ENCODE measurements at places on chromosomes 5 and 9.

- no peak for DNase-seq
Measured at GRCh38 chr5:143161885-143162540, 241.5 kb downstream of the NR3C1 start.

GRCh38 chr5:10317825-10318682, 10.4 kb upstream of the CMBL start:
- DNase-seq: no peak

GRCh38 chr5:131214609-131215227, 44.0 kb downstream of the LYRM7 start:
- no peak for DNase-seq

GRCh38 chr5:88188458-88189132, 80.0 kb downstream of the TMEM161B start:
- DNase-seq: no peak

DNA sequence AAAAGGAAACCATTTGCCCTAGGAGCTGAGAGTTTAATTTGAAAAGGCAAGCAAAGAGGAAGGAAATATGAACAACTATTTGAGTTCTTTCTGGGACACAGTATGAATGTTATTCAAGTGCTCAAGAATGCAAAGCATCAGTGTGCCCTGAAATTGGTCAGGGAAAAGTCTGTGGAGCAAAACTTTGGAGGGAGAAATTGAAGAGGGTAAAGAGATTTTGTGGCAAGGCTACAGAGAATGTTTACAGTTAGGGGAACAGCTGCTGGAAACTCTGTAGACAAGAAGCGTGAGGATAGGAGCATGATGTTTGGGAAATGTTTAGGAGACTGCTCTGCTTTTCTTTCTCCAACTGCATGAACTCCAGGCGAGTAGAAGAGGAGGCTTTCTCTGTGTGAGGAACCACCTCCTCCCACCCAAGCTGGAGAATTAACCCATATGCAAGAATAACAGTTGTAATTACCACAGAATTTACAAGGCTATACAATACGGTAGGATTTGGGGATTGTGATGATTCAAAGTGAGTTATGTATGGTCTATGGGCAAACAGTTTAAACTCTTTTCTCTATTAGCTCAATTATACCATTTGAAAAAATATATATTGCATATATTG, 75.4 kb upstream of the IL7R start:
- no peak for DNase-seq

DNA sequence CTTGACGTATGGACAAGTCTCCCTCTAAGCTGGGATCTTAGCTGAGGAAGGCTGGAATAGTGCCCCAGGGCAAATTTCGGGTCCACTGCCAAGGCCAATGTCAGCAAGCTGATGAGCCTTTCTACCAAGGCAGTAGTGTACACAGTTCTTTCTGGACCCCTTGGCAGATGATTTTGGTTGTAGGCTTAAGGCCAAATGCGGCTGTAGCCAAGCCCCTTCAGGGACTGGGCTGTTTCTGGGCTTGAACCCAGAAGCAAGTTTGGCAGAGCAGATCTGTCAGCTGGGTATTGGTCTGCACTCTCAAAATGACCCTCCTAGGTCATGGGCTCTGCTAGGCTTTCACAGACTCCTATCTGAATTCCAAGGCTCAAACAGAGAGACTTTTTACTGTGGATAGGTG, 121.6 kb downstream of the ADAMTSL1 start:
- no peak for DNase-seq

DNA sequence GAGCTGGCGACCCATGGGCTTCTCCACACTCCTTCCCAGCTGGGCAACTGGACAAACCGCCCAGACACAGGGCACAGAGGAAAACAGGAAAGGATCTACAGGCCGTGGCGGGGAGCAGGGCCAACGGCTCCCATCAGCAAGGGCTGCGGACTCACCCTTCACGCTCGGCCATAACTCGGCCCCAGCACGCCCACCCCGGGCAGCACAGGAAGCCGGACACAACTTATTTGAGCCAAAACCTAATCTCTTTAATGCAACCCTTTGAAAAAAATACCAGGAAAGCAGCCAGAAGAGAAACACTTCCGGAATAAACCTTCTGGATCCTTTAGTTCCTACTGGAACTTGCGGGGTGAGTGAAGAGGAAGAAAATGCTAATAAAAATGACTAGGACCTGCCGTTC, 59.9 kb downstream of the VAV2 start:
- DNase-seq: no peak

DNA sequence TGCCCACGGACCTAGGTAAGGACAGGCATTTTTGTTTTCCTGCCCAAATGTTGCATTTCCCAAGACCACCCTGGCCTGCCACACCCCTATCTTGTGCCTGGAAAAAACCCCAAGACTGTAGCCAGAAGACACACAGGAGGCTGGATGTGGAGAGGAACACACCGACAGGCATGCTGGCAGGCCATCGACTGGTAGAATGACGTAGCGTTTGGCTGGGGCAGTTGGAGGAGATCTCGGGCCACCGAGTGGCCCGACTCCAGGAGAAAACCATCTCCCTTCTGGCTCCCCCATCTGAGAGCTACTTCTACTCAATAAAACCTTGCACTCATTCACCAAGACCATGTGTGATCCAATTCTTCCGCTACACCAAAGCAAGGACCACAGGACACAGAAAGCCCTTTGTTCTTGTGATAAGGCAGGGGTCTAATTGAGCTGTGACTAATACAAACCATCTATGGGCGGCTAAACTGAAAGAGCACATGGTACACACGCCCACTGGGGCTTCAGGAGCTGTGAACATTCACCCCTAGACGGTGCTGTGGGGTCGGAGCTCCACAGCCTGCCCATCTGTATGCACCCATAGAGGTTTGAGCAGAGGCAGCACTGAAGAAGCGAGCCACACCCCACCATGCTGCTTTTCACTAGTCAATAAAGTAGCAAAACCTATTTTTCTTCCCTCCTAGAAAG, 38.9 kb upstream of the N4BP3 start:
- DNase-seq: no peak

DNA sequence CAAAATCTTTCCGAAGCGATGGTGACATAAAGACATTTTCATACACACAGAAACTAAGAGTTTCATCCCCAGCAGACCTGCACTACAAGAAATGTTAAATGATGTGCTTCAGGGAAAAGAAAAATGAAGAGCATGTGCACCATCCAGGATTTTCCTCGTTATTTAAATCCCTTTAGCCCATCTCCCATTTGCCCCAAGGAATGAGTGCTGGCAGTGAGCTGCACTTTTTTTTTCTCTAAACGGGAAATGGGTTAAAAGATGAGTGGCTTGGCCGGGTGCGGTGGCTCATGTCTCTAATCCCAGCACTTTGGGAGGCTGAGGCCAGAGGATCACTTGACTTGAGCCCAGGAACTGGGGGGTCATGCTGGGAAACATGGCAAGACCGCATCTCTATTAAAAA, 6.8 kb upstream of the LRRC14B start:
- no peak for DNase-seq
